Dorsolateral prefrontal cortex (tissue), 122 donors: ENCODE measurements at places on chromosomes 5 and 9.

GRCh38 chr5:38434966-38435705 is 121.3 kb downstream of the LIFR start:
- no peak for DNase-seq

DNA sequence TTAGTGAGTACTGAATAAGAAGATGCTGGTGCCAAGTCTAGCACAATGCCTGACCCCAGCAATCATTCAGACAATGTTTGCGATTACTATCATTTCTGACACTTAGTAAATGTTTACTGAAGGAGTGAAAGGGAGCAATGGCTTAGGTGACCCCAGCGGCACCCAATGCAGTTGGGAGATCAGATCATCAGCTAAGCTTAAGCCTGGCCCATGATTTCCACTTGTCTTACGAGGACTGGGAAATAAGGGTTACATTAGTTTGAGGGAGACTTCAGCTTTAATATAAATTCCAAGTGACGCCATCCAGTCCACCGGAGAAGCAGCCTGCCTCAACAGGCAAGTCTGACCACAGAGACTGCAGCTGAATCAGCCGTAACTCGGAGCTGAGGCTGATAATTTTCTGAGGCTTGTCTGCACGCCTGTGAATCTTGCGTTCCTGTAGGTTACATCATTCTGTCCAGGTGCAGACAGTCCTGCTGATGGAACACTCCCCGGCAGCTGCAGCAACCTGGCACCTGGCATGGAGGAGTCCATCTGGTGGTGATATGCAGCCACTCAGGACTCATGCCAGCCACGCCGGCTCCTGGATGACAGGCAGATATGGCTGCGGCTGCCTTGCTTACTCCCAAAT is 34.9 kb upstream of the FGF1 start:
- no peak for DNase-seq

- DNase-seq: peak; percentile 64
Observed at GRCh38 chr9:90684736-90685135, 42.1 kb upstream of the DIRAS2 start.

- DNase-seq: no peak
Observed at GRCh38 chr5:99453196-99453595, 524.4 kb upstream of the CHD1 start.
